Stimulated activated CD8-positive, alpha-beta memory T cell treated with anti-CD3 and anti-CD28 coated beads, Interleukin-7, amount 100 ng/mL, for 1 hour (primary cell): ENCODE measurements at places on chromosomes 2 and 18.

DNA sequence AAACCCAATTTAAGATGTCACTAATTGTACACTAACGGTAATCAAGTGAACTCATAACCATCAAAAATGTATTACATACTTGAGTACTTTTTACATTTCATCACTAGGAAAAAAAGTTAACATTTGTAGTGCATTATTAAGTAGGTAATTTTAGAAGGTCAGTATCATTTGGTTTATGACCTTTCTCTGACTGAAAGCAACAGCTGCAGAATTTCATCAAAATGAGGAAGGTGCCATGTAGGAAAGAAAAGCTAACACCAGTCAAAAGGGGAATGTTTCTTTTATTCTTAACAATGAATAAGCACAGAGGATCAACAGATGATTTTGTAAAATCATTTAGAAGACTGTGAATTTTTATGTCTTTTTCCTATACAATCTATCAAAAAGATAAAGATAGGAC, 79.0 kb downstream of the PIGN start:
- no peak for DNase-seq

DNA sequence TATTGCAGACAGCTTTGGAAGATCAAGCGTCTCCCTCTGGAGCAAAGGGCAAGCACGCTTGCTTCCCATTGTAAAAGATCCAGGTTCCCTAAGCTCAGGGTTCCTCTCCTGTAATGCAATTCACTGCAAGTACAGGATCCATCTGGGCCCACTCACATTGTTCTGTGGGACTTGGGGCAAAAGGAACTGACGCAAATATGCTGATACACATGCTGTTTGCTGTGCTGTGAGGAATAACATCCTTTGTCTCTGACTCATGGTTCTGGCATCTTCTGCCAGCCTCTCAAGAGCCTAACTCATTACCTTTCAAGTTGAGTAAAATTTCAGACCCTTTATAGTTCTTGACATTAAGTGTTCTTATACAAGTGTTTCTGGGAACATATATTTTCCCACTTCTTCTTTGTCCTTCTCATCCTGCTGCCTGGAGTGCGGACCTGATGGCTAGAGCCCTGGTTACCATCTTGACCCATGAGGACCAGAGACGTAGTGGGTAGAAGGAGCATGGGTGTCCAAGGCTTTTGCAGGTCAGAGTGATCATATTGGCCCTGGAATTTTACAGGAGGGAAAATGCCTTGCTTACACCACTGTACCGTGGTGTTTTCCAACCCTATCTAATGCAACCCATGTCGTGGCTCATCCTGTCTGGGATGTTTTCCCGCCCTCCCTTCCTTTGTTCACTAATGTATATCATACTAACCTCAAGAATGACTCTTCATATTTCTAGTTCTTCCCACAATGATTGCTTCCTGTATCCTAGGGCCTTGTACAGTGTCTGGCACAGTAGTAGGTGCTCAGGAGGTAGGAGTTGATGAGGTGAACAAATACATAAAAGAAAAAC, 145.7 kb upstream of the GLI2 start:
- no peak for DNase-seq

- DNase-seq, result no peak
Measured at GRCh38 chr2:143341478-143341877, 212.3 kb downstream of the ARHGAP15 start.

DNA sequence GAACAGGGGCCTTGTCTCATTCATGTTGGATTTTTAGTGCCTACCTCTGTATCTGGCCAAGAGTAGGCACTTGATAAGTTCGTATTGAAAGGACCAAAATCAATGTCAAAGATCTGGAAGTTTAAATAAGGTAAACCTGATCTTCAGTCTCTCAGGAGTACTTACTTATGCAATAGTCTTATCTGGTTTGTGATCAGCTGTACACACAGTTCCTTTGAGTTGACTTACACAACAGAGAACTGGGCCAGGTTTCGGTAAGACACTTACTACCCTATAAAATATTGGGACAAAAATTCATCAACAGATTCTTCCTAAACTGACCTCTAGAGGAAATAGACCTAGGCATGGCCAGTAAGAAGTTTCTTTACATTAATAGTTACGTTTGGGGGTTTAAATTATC, 113.6 kb upstream of the NXPH2 start:
- DNase-seq, result no peak

- no peak for DNase-seq
Measured at GRCh38 chr2:44705876-44706480, 235.5 kb upstream of the SIX3 start.

- DNase-seq, result no peak
Measured at GRCh38 chr2:197433780-197434438, 919 bp downstream of the SF3B1 start.

DNA sequence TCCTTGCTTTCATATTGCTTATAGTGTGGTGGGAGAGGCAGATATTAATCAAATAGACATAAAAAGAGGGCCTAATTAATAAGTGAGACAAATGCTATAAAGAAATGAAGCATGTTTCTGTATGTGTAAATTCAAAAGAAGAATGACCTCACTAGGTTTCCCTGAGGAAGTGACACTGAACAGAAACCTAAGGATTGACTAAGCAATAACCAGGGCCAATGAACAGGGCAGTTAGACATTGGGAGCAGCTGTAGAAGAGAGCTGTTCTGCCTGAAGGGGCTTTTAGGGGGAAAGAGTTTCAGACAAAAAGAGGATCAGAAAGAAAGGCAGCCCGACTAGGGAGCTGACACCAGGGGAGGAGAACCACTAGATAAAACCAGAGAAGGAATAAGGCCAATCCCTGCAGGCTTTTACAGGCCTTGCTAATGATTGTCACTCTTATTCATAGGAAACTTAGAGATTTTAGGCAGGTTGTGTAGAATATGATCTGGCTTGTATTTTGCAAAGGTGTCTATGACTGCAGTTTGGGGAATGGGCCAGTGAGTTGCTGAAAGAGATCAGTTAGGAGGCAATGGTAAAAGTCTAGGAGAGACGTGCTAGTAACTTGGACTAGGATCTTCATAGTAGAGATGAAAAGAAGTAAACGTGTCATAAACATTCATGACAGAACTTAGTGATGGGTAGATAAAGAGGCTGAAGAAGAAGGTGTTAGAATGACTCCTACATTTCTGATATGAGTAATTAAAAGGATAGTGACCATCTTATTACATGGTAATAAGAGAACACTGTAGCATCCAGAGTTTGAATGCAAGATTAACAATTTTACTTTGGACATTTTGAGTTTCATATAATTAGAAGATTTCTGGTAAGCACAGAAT, 26.8 kb upstream of the NABP1 start:
- DNase-seq, result no peak

DNA sequence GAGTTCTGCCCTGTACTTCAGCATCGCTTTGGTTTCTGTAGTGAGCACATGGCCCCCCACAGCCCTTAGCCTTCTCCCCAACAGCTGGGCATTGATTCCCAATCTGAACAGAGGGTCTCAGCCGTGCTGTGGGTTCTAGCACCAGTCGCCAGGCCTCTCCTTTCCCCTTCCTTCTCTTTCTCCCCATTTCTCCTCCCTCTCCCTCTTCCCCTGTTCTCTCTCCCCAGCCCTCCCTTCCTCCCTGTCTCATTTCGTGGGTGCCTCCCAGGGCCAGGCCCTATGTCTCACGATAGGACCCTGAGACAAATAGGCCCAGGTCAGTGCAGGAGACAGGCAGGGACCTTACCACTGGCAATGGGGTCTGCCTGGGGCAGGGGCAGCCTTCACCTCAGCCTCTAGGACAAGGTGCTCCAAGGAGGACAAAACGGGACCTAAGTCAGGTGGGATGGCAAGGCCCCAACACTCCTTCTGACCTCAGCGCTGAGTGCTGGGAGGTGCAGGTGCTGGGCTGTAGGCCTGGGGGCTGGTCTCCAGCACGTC, 143.4 kb upstream of the GPC1 start:
- no peak for DNase-seq

DNA sequence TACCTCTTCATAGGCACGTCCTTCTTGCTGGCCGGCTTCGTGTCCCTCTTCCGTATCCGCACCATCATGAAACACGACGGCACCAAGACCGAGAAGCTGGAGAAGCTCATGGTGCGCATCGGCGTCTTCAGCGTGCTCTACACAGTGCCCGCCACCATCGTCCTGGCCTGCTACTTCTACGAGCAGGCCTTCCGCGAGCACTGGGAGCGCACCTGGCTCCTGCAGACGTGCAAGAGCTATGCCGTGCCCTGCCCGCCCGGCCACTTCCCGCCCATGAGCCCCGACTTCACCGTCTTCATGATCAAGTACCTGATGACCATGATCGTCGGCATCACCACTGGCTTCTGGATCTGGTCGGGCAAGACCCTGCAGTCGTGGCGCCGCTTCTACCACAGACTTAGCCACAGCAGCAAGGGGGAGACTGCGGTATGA, 2.3 kb downstream of the FZD7 start:
- DNase-seq, result no peak

- no peak for DNase-seq
Measured at GRCh38 chr2:167332358-167332757, 444.1 kb downstream of the XIRP2 start.

GRCh38 chr2:204265681-204266181, 279.5 kb upstream of the PARD3B start:
- DNase-seq, result no peak

- DNase-seq, result no peak
Measured at GRCh38 chr2:69224512-69224837, 162.6 kb downstream of the GFPT1 start.

DNA sequence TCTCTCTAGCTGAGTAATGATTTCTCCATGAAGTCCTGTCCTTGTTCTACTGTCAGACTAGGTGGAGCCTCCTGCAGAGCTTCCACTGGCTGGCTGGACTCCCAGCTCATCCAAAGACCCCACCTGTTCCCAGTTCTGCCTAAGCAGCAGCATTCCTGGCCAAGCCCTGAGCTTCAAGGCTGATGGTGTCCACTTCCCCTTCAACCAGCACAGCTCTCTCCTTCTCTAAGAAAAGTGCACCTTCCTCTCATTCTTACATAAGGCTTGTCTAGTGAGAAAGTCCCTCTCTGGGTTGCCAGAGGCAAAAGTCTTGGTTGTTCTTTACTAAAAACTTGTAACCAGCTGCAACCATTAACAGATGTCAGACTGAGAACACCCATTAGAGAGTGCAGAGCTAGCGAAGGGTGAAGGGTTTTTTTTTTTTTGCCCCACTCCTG, 58.9 kb downstream of the CXCR4 start:
- no peak for DNase-seq

DNA sequence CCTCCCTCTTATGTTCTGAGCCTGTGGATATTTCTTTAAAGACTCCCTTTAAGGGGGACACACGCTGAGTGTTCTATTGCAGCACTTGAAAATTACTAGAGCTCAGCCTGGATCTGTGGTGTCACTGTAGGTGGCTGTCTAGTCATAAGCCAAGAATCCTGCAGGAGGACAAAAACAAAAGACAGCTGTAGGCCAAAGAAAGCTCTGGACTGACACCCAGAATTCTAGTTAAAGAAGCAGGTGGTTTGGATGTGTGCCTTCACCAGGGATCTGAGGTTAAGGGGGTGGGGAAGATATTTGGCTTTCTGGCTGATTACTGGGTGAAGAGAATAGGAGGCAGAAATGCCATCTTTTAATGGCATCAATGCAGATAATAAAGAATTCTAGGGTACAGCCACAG, 842.5 kb upstream of the NXPH2 start:
- no peak for DNase-seq

DNA sequence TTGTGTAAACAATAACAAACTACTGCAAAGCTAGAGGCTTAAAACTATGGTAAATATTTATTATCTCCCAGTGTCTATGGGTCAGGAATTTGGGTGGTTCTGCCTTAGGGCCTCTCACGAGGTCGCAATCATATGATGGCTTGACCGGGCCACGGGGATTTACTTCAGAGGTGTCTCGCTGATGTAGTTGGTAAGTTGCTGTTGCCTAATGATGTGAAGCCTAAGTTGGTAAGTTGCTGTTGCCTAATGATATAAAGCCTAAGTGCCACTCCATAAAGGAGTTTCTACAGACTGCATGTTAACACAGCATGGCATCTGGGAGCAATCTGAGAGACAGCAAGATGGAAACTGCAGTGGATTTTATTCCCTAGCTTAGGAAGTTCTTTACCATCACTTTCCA, 35.8 kb downstream of the FMNL2 start:
- DNase-seq, result no peak

DNA sequence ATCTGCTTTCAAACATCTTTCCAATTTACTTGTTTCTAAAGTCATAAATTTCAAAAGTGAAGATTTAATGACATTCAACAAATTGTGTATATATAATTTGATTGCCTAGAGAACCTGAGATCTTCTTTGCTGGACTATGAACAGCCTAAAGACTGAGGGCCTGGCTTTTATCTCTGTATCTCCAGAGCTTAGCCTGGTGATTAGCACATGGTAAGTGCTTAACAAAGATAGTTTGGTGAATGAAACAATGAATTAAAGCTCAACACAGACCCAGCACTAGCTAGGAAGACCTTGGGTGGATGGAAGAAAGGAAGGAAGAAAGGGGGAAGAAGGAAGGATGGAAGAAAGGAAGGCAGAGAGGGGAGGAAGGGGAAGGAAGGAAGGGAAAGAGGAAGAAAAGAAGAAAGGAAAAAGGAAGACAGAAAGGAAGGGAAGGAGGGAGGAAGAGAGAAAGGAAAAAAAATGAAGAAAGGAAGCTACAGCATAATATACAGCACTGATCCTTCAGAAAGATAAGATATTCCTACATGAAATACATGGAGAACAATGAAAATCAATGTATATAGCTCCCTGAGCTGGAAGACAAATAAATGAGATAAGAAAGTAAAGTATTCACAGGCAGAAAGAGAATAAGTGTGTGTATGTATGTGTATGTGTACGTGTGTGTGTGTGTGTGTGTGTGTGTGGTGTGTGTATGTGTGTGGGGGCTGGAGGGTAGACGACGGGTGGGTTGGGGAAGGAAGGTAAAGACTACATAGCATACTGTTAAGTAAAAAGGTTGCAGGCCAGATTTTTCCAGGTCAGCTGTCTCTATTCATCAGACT, 318.2 kb downstream of the TNS1 start:
- DNase-seq, result no peak

GRCh38 chr2:110848519-110849030, 116.2 kb downstream of the ACOXL start:
- no peak for DNase-seq

DNA sequence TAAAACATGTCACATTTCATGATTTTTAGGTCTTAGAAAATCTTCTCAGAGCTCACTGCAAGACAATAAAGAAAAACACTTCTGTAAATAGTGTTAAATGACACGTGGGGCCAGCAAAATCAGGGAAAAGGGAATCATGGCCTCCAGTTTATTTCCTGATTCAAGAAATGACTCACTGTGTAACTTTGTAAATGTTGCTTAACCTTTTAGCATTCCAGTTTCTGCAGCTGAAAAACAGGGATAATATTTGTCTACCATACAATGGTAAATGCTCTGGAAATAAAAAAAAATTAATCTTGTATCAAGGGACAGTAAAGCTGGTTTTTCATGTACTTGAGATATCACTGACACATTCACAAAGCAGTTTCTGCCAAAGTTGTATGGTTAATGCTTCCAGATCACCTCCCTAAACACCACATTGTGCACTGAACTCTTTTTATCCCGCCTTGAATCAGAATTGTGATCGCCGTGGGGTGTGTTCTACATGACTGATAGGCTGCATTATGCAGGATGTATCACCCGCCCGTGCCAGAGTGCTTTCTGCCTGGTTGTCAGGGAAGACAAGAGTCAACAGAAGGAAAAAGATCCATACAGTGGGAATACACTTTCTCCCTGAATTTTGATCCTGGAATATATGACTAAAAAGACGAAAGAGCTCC, 238.8 kb downstream of the IKZF2 start:
- no peak for DNase-seq

- no peak for DNase-seq
Measured at GRCh38 chr2:223032187-223033142, 19.5 kb upstream of the KCNE4 start.
